Suppressor macrophage (primary cell): ENCODE measurements at places on chromosomes 12 and 14.

DNA sequence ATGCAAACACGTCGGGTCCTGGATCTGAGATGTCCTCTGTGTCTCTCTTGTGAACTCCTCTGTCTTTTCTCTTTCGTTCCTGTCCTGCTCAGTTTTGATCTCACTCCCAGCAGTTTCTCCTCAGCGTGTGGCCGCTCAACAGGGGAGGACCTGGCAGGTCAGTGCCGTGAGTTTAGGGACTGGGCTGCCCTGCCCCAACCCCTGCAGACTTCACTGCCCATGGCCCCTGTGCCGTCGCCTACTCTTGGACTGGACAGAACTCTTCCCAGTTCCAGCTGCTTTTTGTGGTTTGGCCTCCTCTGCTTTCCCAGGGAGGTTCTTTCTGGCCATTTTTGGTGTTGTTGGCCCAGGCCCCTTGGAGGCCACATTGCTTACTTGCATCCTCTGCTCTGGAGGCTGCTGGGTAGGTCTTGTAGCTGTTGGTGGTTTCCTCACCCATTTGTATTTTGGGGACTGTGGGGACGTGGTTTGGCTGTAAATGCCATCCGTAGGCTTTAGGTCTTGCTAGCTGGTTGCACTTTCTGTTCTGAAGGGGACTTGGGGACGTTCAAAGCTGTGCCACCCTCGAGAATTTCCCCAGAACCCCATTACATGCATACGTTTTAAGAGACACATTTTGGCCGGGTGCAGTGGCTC, 20.0 kb upstream of the DNAH10 start:
- DNase-seq: no peak

GRCh38 chr14:35940291-35940690, 114.2 kb downstream of the BRMS1L start:
- DNase-seq: no peak

DNA sequence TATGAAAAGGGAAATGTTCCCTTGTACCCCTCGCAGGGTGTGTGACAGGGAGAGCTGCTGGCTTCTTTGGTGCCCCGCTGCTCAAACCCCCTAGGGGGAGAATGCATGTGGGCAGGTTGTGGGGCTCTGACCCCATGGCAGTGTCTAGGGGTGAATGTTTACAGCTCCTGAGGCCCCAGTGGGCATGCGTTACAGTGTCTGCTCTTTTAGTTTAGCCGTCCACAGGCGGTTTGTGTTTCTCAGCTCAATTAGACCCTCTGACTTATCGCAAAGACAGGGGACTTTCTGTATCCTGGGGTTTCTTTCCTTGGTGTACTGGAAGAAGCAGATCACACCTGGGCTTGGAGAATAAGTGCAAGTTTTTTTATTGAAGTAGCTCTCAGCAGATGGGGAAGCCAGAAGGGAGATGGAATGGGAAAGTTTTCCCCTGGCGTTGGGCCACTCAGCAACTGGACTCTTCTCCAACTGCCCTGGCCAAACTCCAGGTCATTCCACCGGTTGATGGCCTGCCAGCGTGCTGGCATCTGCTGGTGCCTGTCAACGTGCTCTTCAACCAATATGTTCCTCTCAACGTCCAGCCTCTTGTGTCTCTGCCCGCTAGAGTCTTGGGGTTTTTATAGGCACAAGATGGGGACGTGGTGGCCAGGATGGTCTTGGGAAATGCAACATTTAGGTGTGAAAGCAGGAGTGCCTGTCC, 720.9 kb downstream of the FSCB start:
- DNase-seq: no peak

DNA sequence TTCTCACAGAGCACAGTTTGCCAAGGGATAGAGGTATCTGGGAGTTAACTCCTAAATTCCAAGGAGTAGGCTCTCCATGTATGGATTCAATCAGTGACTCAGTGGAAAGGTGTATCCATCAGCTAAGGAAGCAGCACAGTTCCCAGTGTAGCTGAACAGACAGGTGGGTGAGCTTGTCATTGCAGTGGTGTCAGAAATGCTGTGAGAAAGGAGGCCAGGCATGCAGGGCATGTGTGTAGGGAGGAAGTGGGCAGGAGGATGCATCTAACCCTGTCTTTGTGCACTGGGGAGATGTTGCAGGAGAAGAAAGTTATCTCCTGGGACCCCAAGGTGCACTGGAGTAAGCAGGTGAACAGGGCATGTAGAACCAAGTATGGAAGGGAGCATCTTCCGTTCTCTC, 539.0 kb downstream of the VRK1 start:
- DNase-seq: no peak

DNA sequence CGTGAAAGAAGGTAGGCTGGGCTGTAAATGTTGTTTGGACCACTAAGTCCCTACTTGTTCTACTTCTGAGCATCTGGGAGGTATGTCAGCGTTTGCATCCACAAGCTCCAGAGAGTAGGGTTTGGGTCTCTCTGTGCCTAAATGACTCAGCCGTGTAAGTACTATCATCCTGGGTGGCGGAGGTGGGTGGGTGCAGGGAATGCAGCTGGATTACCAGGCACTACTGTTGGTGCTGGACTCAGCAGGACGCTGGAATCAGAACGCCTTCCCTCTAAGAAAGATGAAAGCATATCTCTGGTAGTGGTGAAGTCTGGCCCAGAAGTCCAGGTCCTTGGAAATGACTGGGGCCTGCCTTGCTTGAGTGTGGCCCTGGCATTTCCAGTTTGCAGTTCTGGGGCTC, 289.7 kb downstream of the PCNX1 start:
- DNase-seq: no peak

DNA sequence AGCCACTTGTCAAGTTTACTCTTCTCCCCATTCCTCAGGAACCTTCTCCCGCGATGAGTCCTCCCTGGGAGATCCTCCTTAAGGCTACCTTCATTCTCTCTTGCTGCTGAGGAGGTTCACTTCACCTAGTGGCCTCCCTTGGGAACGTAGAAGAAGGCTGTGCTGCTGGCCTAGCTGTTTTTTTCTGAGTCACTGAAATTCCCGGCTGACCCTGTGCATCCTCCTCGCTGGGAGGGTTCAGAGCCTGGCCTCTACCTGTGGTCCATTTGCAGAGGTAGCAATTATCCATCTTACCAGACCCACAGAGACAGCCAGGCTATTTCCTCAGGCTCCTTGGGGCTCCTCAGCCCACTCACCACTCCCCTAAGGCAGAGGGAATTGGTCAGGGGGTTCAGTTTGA, 4.6 kb downstream of the KRT82 start:
- no peak for DNase-seq

GRCh38 chr12:70815971-70816391, 104.6 kb downstream of the PTPRR start:
- no peak for DNase-seq

- DNase-seq: no peak
These were observed 331.7 kb downstream of the NRXN3 start for GRCh38 chr14:78501909-78502308.
